ENCODE measurements at places on chromosomes 3 and 15. TPM values are rescaled to one million over a fixed set of nuclear protein-coding genes. Genes with fewer than 3 reads are reported as not detected.

- DNase-seq = no peak
Measured at GRCh38 chr3:62371720-62372591, 1.4 kb downstream of the FEZF2 start.

The SLC2A2 gene
- 3.0 TPM for total RNA-seq

GRCh38 chr3:42658771-42659390 lies 5.4 kb downstream of the ZBTB47 start:
- DNase-seq = no peak

The RBMS3 gene
- total RNA-seq = 4.7 TPM

- DNase-seq = no peak
Measured at GRCh38 chr15:66997212-66997611, 68.2 kb upstream of the SMAD3 start.

- no peak for DNase-seq
Measured at GRCh38 chr3:197024881-197025735, 4.5 kb downstream of the MELTF start.

DNA sequence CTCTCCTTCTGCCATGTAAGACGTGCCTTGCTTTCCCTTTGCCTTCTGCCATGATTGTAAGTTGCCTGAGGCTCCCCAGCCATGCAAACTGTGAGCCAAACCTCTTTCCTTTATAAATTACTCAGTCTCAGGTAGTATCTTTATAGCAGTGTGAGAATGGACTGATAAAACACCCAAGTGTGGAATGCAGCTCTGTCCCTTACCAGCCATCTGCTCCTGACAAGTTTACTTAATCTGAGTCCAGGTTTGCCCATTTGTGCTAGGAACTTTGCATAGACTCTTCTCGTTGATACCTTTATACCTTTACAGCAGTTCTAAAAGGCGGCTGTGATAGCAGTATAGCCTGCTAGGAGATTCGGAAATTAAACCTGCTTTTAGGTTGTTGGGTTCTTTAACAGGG lies 48.1 kb downstream of the SLC25A26 start:
- no peak for DNase-seq

GRCh38 chr3:178120367-178120766 lies 415.9 kb upstream of the KCNMB2 start:
- no peak for DNase-seq

The KLHL40 gene
- total RNA-seq = not detected

The LTK gene
- total RNA-seq = 0.17 TPM

DNA sequence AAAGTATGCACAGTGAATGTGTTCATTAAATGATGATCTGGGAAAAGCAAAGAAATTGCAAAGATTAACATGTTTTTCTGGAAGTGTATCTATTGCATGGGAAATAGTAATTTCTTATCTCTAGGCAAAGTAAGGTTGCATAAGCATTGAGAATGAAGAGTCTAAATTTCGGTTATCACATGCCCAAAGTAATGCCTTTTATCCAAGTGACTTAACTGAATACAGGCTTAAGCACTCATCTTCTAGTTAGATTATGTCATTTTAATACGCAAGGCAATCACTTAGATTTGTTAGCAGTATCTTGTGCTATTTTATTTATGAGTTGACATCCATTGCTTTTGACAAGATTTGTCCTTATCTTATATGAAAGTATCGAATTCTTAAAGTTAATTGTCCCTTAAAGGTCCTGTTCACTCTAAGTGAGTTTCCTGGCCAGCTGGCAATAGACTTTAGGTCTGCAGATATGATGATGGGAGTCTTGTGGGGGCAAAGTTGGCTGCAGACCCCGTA lies 100.5 kb downstream of the NAALADL2 start:
- no peak for DNase-seq

DNA sequence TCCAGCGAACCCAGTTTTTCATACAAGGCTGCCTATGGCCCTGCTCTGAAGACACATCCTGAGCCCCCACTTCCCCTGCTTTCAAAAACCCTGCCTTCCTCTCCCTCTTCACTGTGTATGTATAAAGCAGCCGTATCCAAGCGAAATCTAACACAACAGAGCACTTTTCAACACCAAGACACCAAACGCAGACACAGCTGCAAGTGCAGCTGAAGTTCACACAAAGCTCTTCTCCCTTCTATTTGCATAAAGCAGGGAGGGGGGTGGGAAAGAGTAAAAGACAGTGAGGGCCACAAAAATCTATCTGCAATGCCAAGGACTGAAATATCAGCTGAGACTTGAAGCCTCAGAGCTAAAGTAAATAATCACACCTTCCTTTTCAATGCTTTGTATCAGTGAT lies 35.1 kb upstream of the CSPG5 start:
- peak; percentile 69 for DNase-seq

Measured in pancreas (tissue), 10 donors.